Ovary (tissue), 10 donors: ENCODE measurements at places on chromosomes 6 and 20. TPM values are rescaled to one million over a fixed set of nuclear protein-coding genes. Genes with fewer than 3 reads are reported as not detected.
A peak's percentile ranks its signal among the peaks of the same experiment; 100 is the strongest.

- H3K27me3 ChIP-seq = no peaks in the 10 kb centered on the region
- no peak overlapping the region for H3K27ac ChIP-seq
- peak; percentile 23 for DNase-seq
- H3K36me3 ChIP-seq = no peaks in the 10 kb centered on the region
These were observed 137.4 kb upstream of the HDAC2 start for GRCh38 chr6:114108119-114109002.

DNA sequence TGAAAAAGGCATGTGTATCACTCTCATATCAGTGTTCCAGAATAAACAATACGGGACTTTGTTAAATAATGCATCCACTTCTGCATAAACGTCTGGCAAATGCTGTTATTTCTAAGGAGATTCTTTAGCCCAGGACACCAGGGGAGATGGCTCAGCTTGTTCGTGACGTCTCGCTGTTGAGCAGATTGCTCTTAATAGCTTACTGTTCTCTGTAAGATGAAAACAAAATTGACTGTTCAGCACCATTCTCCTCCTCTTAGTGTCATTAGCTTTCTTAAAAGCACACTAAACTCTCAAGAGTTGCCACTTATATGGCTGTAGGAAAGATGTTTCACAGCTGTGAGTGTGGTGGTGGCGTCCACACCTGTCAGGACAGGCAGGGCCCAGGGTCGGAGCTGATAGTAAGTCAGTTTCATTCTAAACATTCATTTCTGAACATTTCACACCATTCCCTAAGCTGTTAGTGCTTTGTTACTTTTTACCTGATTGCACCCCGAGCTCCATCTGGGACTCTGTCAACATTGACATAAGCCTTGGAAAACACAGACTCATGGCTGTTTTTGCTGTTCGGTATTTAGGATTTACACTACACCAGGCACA is 132.1 kb downstream of the ZDHHC14 start:
- no peak overlapping the region for H3K4me3 ChIP-seq
- no peak for DNase-seq
- no peaks in the 10 kb centered on the region for H3K36me3 ChIP-seq
- H3K4me1 ChIP-seq = peaks cover 2% of the 10 kb centered on the region

DNA sequence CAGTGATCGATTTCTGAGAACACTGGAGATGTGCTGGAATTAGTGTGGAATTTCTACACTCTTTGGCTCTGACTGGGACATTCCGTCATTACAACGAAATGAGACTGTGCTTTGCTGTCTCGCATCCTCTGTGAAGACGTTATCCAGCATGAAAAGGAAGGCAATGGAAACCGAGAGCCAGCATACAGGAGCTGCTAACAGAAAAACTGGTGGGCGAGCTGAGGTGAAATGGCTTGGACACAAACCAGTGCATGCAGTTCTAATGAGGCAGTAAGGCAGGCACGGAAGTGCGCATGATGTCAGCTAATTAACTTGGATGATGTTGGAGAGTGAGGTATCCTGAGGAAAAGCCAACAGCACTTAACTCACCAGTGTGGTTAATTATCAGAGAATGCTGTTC is 202.8 kb upstream of the AGPAT4 start:
- no peak overlapping the region for H3K27ac ChIP-seq
- no peaks in the 10 kb centered on the region for H3K27me3 ChIP-seq
- DNase-seq = no peak
- no peaks in the 10 kb centered on the region for H3K36me3 ChIP-seq
- H3K4me1 ChIP-seq = no peaks in the 10 kb centered on the region

DNA sequence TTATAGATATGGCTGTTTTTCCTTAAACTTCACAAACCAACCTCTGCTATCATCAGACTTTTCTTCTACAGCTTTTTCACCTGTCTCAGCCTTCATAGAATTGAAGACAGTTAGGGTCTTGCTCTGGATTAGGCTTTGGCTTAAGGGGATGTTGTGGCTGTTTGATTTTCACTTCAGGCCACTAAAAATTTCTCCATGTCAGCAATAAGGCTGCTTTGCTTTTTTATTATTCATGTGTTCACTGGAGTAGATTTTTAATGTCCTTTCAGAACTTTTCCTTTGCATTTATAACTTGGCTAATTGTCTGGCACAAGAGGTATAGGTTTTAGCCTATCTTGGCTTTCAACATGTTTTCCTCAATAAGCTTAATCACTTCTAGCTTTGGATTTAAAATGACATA is 392.6 kb downstream of the RFPL4B start:
- no peaks in the 10 kb centered on the region for H3K27me3 ChIP-seq
- no peak for DNase-seq
- H3K27ac ChIP-seq = no peak overlapping the region
- H3K4me1 ChIP-seq = no peaks in the 10 kb centered on the region
- no peak overlapping the region for H3K4me3 ChIP-seq

GRCh38 chr20:5354901-5355300 is 38.1 kb upstream of the PROKR2 start:
- no peak overlapping the region for H3K4me3 ChIP-seq
- no peaks in the 10 kb centered on the region for H3K27me3 ChIP-seq
- no peak for DNase-seq
- H3K36me3 ChIP-seq = no peaks in the 10 kb centered on the region
- no peaks in the 10 kb centered on the region for H3K4me1 ChIP-seq

GRCh38 chr6:24648276-24648675 is 2.3 kb upstream of the KIAA0319 start:
- H3K36me3 ChIP-seq = no peaks in the 10 kb centered on the region
- H3K4me3 ChIP-seq = no peak overlapping the region
- H3K27me3 ChIP-seq = no peaks in the 10 kb centered on the region
- peaks cover 5% of the 10 kb centered on the region for H3K4me1 ChIP-seq
- no peak for DNase-seq
- no peak overlapping the region for H3K27ac ChIP-seq

GRCh38 chr6:36912586-36912985 is 26.8 kb downstream of the C6orf89 start:
- DNase-seq = no peak
- no peaks in the 10 kb centered on the region for H3K36me3 ChIP-seq
- peaks cover 12% of the 10 kb centered on the region for H3K4me1 ChIP-seq
- peak overlapping the region; percentile 11 for H3K27ac ChIP-seq

DNA sequence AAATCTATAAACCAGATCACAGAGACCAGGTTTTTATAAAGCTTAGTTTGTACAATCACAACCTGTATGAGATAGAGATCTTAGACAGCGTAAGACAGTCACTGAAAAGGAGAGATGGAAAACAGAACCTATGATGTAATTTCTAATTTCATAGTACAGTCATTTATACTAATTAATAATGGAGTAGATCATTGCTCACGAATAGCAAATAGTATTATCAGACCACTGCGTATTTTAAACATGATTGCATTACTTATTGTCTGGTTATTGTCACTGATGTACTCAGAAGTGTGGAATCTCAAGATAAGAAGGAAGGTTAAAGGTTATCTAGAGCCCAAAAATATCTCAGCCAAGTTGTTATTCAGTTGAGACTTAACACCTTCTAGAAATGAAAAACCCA is 115.6 kb downstream of the KHDC1L start:
- H3K4me3 ChIP-seq = no peak overlapping the region
- no peaks in the 10 kb centered on the region for H3K36me3 ChIP-seq
- H3K4me1 ChIP-seq = no peaks in the 10 kb centered on the region
- no peak overlapping the region for H3K27ac ChIP-seq
- H3K27me3 ChIP-seq = no peaks in the 10 kb centered on the region

DNA sequence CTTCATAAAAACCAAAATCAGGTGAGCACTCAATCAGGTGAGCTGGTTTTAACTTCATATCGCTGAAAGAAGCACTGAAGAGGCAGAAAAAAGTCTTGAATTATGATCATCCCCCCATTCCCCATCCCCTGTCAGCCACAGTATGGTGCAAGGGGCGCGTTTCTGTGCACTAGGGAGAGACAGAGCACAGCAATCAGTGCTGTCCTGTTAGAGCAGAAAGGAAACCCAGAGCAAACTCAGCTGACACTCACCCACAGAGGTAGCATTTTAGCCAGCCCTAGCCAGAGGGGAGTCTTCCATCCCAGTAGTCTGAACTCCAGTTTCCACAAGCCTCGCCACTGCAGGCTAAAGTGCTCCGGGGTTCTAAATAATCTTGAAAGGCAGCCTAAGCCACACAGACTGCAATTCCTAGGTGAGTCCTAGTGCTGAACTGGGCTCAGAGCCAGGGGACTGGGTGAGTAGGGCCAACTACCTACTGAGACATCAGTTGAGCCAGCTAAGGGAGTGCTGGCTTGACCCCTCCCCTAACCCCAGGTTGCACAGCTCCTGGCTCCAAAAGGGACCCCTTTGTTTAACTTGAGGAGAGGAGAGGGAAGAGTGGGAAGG is 1352.6 kb upstream of the GJE1 start:
- no peak overlapping the region for H3K4me3 ChIP-seq
- H3K4me1 ChIP-seq = no peaks in the 10 kb centered on the region
- H3K27me3 ChIP-seq = no peaks in the 10 kb centered on the region
- DNase-seq = no peak

DNA sequence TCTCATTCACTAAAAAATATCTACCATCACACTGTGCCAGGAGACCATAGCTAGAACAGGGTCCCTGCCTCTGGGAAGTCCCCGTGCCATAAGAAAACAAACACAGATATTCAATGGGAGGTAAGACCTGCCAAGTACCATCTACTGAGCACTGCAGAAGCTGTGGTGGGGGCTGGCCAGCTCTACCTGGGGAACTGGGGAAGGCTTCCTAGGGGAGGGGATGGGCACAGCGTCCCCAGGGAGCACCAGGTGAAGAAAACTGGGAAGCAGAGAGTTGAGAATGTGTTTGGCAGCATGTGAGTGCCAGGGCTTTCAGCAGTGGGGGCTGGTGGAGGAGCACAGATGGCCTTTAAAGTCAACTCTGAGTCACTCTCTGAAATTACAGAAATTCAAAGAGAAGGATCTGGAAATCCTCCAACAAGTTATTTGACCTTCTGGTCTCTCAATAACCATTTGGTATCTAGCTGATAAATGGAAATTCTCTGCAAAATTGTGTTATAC is 85.2 kb downstream of the SHLD1 start:
- peak overlapping the region; percentile 30 for H3K27ac ChIP-seq
- peaks cover 13% of the 10 kb centered on the region for H3K4me1 ChIP-seq
- no peaks in the 10 kb centered on the region for H3K27me3 ChIP-seq
- no peaks in the 10 kb centered on the region for H3K36me3 ChIP-seq
- peak; percentile 52 for DNase-seq

DNA sequence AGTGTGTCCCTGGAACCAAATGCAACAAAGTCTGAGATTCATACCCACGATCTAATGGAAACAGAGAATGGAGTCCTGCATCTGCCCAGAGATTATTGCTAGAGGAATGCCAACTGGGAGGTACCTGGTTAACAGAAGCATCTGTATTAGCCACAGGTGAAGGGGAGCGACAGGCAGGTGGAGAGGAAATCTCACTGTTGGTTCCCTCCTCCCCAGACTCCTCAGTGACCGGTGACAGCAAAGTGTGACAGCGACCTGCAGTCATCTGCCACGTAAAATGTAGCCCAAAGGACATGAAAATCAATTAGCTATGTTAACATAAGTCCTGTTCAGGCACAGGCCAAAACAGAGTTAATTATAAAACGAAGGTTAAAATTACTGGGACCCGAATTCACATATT is 336.6 kb downstream of the SYNE1 start:
- H3K4me3 ChIP-seq = no peak overlapping the region
- no peaks in the 10 kb centered on the region for H3K36me3 ChIP-seq
- peaks cover 10% of the 10 kb centered on the region for H3K4me1 ChIP-seq
- DNase-seq = no peak
- H3K27ac ChIP-seq = no peak overlapping the region

CDSN gene
- not detected for polyA plus RNA-seq

LIME1 gene
- 15.6 TPM for polyA plus RNA-seq

SIRPG gene
- 1.4 TPM for polyA plus RNA-seq

PREX1 gene
- 8.8 TPM for polyA plus RNA-seq
